ENCODE measurements at places on chromosomes 1 and 21. TPM values are rescaled to one million over a fixed set of nuclear protein-coding genes. Genes with fewer than 3 reads are reported as not detected.

DNA sequence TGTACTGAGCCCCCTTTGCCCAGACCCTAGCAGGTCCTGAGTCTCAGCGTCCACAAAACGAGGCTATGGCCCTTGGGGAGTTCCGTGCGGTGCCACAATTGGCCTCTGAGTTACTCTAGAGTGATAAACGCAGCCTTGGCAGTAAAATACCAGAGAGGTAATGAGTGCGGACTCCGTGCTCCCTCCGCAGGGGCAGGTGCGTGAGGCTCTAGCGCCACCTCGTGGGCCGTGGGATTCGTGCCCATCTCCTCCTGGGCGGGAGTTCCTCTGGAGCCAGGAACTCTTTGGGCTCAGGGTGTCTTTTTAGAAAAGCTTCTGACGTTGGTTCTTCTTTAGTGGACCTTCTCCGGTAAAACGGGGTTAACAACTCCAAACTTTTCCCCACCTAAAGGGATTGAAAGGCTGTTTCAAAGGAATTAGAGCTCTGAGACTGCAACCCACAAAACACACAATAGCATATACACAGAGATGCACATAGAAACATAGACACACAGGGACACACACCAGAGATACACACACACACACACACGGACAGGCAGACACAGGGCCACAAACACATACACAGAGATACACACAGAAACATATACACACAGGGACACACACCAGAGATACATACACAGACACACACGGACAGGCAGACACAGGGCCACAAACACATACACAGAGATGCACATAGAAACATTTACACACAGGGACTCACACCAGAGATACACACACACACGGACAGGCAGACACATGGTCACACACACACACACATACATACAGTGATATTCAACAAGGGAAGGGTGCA is 99.4 kb downstream of the KCNJ15 start:
- DNase-seq, result peak; percentile 92

- DNase-seq, result no peak
Observed at GRCh38 chr1:201422436-201423030, 1.0 kb upstream of the TNNI1 start.

OLFML3 gene
- total RNA-seq, result 32.7 TPM

DNA sequence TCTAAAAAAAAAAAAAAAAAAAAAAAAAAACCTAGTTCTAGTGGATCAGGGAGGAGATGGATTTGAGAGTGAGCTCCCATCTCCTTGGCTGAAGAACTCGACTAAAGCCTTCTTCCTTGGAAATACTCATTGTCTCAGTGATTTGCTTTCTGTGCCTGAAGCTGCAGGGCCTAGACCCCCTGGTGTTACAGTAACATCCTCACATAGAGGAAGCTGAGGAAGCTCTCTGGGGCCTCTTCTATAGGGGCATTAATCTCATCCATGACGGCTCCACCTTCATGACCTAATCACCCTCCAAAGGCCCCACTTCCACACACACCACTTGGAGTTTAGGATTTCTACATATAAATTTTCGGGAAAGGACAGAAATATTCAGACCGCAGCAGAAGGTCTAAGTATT is 95.9 kb upstream of the ETS2 start:
- no peak for DNase-seq

DNA sequence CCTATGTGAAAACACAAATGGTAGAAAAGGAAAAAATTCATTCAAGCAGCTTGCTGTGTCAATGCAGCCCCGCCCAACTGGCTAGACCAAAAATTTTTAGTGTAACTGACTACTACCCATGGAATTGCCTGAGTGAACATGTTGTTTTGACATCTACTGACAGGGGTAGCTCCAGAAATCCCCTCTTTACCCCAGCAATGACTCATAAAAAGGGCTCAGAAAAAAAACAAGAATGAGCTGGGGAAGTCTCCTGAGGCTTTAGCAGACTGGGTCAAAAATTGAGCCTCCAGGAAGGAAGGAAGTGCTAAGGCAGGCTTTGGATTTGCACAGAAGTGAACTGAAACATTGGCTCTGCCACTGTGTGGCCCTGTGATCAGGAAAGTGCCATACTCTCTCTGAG is 24.4 kb upstream of the FGGY start:
- no peak for DNase-seq

- no peak for DNase-seq
Observed at GRCh38 chr21:44947111-44947929, 7.5 kb downstream of the SLX9 start.

GRCh38 chr1:220113136-220113695 is 19.3 kb downstream of the IARS2 start:
- no peak for DNase-seq

- DNase-seq, result no peak
Observed at GRCh38 chr1:241632987-241633386, 7.2 kb downstream of the CHML start.

- no peak for DNase-seq
Observed at GRCh38 chr1:98351561-98351960, 310.0 kb upstream of the SNX7 start.

GRCh38 chr1:159141584-159142390 is 29.6 kb upstream of the CADM3 start:
- no peak for DNase-seq

DNA sequence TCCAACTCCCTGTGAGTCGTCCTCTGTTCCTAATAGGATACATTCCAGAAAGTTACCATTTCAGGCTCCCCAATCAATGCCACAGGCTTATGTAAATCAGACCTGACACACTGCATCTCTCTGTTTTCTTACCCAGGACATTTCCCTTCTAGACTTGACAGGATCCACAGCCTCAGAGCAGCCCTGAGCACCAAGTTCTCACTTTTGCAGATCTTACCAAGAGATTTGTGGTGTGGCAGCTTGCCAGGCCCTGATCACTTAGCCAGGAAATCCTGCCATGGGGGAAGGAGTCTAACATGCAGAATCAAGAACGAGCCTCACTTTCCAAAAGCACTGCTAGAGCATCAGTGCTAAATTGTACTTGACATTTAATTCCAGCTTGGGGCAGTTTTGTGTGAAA is 202.9 kb downstream of the TBX15 start:
- no peak for DNase-seq

DNA sequence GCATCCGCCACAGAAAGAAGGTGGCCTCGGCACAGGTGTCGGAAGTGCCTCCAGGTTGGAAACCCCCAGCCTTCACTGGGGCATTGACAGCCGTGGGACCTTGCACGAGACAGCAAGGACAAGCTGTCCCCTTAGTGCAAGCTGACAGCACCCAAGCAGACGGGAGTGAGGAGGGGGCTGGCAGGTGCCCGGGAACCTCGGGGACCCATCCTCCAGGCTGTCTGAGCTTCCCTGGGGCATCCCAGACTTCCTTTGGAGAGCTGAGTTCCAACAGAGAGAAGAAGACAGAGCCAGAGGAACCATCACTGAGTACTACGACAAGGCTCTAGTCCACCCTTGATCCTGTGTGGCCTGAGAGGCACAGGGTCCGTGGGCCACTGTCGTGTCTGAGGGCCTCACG is 100.6 kb upstream of the RAB4A start:
- no peak for DNase-seq

MYOC gene
- 7.0 TPM for total RNA-seq

TMPRSS2 gene
- total RNA-seq, result 554 TPM

BLACAT1 gene
- total RNA-seq, result not detected

SLFNL1 gene
- total RNA-seq, result 0.73 TPM

- DNase-seq, result no peak
Observed at GRCh38 chr1:224264321-224264720, 65.7 kb downstream of the NVL start.

DNA sequence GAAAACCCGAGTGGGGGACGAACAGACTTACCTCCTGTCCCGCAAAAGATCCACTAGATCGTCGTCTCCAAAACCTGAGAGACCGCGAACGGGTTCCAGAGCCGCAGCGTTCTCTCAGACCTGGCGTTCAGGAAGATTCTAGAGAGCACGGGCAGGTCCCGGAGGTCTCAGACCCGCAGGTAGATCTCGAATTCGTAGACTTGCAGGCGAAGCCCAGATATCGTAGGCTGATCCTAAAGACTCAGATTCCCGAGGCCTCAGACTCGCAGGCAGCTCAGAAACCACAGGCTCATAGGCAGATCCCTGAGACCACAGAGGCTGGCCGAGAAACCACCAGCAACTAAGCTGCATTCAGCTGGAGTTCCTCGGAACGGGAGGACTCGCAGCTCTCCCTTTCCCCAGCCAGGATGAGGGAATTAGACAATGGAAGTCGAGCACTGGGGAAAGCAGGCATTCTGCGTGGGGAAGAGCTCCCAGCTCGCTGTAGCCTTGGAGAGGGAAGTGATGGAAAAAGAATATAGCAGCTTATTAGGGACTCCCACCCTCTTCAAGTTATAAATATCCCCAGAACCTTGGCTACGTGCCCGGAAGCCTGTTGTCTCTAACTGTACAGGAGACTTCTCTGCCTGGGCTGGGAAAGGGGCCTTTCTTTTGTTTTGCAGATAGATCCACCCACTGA is at the start of gene ZNF436:
Gene ZNF436, minus strand, starts transcription at position 502 of the 679 bp plus-strand sequence. CDS start 1,831 bp downstream, outside the sequence.
- peak; percentile 77 for DNase-seq

- DNase-seq, result no peak
Observed at GRCh38 chr1:245750261-245750660, 595.5 kb downstream of the KIF26B start.

DNA sequence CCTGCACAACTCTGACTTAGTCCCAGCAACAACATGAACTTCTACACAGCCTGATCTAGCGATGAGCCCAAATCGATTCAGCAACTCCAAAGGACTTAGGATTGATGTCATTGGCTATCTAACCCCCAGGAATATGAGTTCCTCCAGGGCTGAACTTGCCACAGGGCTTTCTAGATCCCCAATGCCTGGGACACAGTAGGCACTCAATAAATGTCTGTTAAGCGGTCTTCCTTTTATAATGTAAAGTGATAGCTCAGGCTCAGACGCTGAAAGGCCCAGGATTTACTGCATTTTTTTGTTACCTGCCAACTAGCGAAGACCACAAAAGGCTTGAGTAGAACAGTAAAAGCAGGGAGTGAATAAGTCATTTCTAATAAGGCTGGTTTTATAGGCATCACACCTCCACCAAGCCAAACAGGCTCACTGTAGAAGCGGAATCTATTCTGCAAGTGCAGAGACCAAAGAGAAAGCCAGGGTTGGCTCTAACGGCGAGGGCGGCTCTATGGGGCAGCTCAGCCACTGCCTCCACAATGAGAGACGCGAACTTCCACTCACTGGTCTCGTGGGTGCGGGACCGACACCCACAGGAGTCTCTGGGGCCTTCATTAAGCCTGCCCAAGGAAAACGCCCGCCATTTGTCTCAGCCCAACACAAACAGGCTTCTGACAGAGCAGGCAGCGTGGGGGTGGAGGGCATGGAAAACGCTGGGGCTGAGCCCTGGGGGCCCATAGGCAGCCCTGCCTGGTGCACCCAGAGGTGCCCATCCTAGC is 52.0 kb downstream of the HLCS start:
- DNase-seq, result no peak

GRCh38 chr21:29939104-29939923 is 482 bp downstream of the GRIK1 start:
- no peak for DNase-seq

- no peak for DNase-seq
Observed at GRCh38 chr1:158818560-158818959, 12.6 kb upstream of the MNDA start.

- DNase-seq, result no peak
Observed at GRCh38 chr1:20411196-20411980, 74.6 kb downstream of the CAMK2N1 start.

DNA sequence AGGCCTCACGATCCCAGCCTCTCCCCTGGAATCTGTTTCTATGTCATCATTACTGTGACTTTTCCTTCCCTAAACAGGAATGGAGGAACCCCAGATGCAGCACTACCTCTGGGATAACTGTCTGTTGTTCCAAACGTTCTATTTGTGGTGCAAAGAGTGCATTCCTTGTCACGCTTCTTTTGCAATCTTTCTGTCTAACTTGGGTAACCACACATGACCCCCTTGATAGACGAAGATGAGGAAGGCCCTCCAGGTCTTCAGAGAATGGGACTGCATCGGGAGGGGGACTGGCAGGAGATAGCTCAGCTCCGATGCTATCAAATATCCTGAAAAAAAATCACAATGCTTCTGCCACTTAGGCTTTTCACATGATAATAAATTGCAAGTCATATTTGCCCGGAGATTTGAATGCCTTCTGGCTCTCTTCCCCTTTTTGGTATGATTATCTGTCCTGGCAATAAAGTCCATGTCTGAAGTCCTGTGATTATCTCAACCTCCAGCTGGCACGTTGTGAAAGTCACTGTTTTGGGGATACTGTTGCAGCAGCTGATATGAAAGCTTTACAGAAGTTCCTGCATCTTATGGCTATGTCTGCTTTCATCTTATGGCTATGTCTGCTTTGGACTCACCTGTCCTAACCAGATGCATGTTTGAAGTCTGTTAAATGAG is 148.7 kb upstream of the LMO4 start:
- no peak for DNase-seq

Measured in stomach (tissue), 19 donors.